Spleen (tissue), 13 donors: ENCODE measurements at places on chromosomes 1 and 21.

- peak; percentile 91 for DNase-seq
Measured at GRCh38 chr1:56578963-56579875, at the start of gene PLPP3. TSS of gene PLPP3 (minus strand) at chr1:56579563. CDS start at chr1:56579016, 547 bp downstream.

DNA sequence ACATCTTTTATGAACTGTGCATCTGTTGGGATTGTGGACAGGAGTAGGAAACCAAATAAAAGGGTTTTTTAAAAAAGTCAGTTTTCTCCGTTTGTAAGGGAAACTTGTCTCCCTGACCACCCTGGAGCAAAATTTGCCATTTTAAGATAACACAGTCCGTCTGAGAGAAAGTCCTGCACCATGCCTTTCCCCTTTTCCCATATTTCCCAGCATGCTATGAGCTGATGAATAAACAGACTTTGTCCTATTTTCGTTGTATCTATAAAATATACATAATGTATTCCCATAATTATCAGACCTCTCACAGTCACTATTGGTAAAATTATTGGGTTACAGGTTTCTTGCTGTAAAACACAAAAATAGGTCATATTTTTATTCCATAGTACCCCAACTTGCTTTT, 1.7 kb upstream of the AKT3 start:
- DNase-seq = no peak

DNA sequence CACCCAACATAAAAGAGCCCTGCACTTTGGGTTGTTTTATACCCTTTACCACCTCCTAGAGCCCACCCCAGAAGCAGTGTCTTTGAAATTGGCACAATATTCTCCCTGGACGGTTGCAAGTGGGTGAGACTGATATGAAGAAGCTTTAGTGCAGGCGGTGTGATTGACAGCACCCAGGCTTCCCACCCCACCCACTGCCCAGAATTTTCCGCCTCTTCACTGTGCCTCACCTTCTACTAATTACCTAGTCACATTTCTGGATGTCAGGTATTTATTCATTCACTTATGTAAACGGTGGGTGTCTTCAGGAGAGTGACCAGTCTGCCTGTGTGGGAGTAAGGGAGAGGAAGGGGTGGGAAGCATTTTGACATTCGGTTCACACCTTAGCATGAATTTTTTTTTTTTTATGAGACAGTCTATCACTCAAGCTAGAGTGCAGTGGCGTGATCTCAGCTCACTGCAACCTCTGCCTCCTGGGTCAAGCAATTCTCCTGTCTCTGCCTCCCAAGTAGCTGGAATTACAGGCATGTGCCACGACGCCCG, 1.7 kb upstream of the FAM89A start:
- no peak for DNase-seq

DNA sequence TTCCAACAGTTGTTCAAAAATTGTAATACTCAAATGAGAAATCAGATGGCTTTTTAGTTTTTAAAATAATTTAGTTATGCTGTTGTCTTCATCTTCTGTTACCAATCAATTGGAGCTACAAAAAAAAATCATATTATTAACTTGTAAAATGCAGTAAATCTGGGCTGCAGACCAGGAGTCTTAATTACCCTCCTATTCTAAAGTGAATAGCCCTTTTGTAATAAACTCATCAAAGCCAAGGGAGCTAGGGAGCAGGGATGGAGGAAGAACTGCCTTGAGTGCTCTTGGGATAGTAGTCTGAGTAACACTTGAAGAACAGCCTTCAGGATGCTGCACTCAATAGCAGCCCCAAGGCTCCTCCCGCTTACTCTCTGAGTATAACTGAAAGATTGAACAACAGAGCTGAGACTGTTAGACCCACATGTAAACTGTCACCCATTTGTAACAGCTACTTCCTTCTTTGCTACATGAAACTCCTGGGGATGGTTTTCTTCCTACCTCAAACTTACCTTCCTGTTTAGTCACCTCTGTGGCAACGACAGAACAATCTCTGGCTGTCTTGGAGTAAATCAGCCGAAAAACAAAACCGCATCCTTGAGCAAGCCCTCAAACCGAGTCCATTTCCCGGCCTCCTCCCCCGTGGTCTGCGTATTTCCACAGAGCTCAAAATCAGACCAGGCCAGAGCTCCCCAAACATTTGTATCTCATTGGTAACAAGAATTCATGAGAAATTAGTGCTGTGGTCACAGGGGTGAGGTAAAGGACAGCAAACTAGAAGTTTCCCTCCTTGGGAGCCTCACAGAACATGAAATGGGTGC, 55.9 kb downstream of the CD58 start:
- DNase-seq = peak; percentile 85

GRCh38 chr1:44714944-44715571, 15.9 kb downstream of the RNU5D-1 start:
- peak; percentile 81 for DNase-seq
